Stimulated activated CD8-positive, alpha-beta memory T cell treated with anti-CD3 and anti-CD28 coated beads, Interleukin-7, amount 100 ng/mL, for 1 hour (primary cell): ENCODE measurements at places on chromosomes 3 and 15.

- DNase-seq, result no peak
Observed at GRCh38 chr3:146948186-146948585, 343.0 kb upstream of the PLSCR5 start.

DNA sequence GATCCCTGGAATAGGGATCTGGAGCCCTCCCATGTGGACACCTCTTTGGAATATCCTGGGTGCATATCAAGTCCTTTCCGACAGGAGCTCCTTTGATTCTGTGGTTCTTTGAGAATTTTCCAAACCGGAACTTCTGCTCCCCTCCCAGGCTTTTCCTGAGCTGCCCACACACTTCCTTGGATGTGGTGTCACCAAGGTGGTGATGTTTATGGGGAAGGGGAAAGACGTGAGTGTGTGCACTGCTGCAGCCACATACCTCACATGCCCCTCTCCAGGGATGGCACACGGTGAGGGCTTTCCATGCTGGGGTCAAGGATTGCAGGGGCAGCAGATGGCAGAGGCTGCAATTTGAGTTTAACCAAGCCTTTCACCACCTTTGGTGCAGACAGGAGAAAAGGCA is 27.9 kb upstream of the PSTPIP1 start:
- no peak for DNase-seq

GRCh38 chr15:45183511-45183910 is 4.3 kb downstream of the SHF start:
- DNase-seq, result no peak

GRCh38 chr3:166265153-166265552 is 427.9 kb upstream of the BCHE start:
- DNase-seq, result no peak

- no peak for DNase-seq
Observed at GRCh38 chr3:183018421-183019192, 38.3 kb upstream of the DCUN1D1 start.

DNA sequence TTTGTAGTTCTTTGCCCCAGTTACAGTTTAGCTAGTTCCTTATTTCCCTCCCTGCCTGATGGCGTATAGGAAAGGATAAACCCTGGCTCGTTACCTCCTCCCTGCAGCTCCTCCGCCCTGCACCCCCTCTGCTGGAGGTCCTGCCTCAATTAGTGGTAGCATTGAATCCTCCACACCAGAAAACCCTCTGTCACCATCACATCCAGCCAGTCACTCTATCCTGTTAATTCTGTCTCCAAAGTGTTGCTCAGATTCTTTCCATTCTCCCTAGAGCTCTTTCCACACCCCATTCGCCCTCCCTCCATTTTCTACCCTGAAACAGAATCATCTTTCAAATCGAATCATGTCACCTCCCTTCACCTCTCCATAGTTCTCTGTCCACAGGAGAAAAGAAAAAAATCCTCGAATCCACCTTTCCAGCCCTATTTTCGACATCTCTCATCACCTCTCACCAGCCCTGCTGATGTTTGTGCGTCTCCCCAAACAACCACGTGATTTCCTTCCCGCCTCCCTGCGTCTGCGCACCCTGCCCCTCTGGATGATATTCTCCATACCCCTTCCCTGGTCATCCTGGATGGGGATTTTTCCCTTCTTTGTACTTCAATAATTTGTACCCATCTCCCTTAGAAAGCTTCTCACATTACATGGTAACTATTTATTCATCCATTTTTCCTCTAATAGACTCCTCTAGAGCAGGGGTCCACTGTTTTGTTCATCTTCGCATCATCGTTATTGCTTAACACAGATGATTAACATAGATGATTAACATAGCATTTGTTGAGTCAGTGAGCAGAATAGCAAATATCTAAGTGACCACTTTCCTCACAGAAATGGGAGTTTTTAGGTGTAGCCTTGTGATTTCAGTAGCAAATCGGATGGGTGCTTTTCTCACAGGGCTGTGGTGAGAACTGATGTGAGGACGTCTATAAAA is 37.1 kb downstream of the MAP3K13 start:
- no peak for DNase-seq

GRCh38 chr3:58441514-58442450 is 8.2 kb upstream of the PDHB start:
- no peak for DNase-seq

GRCh38 chr3:157938154-157938779 is 168.0 kb downstream of the SHOX2 start:
- DNase-seq, result no peak
